ENCODE measurements at places on chromosomes 6 and 20.
A peak's percentile ranks its signal among the peaks of the same experiment; 100 is the strongest.

DNA sequence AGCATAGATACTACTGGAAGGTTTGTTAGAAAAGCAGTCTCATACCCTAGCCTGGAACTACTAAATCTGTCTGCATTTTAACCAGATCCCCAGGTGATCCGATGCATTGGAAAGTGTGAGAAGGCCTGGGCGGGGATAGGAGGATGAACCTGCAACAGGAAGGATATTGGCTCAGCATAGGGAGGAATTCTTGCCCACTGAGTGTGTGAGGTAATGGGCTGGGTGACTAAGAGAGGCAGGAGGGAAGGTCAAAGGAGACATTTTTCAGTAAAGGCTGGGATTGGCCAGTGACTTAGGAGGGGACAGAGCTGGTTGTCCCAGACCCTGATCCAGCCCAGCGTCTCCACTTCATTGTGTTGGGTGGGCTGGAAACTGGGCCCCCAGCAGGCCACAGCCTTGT, 191.0 kb upstream of the LRFN2 start:
- peak; percentile 41 for DNase-seq

GRCh38 chr20:725491-725890, 42.8 kb downstream of the SLC52A3 start:
- no peak for DNase-seq

DNA sequence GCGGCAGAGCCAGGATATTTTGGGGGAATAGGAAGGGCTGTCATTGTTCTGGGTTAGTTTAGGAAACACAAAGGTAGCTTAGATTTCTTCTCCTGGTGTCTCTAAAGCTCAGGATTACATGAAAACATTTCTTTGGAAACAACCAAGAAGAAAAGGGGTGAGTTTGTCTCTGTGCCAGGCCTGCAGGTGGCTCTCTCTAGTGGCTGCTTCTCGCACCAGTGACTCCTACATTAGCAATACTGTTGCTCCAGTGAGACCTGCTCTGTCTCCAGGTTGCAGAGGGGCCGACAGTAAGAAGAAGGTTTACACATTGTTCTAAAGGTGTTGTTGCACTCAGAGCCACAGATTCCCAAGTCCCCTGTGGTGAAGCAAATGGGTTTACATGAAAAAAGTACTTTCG, 104.6 kb upstream of the GLP1R start:
- no peak for DNase-seq

- DNase-seq, result peak; percentile 5
Measured at GRCh38 chr6:153312634-153313033, 181.6 kb upstream of the RGS17 start.

GRCh38 chr20:41405436-41405835, 38.8 kb upstream of the EMILIN3 start:
- DNase-seq, result no peak

DNA sequence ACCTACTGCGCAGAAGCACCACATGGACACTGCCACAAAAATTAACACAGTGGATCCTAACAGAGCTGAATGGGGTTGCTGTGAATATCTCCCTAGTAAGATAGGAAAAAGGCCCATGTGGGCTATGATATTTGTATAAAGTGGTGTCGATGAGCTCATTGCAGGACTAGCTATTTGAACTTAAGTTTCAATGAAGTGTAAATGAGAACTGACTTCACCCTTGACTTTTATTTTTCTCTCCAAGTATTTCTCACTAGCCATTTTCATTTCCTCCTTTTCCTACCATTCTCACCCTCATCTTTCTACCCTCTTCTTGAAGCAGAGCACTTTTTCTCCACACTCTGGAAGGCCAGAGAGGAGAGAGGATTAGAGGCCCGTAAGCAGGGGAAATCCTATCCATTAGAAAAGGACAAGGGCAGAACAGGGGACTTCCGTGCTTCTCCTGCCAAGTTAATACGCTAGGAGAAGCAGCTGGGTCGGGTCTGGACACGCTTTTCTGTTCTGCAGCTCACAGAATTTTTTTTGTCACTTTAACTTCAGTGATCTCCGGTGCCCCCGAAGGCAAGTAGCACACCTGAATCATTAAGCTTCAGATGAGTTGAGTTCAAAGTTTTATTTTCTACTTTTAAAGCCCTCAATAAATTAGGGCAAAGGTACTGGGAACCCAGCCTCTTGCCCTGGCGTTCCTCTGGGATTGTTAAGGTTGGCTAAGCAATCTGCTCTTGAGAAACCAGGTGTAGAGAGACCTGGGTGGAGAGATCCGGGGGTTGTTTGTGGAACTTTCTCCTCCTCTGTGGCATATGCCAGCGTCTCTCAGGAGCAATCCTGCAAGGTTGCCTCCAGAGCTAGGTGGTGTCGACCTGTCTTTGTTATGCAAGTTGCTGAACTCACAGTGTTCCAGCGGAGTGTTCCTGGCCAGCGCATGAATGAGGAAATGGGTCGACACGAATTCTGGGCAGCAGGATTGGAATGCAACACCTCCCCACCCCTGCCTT, 56.2 kb upstream of the ARID1B start:
- no peak for DNase-seq

- DNase-seq, result peak; percentile 9
Measured at GRCh38 chr6:155765275-155766194, 309.9 kb upstream of the NOX3 start.

GRCh38 chr20:25571817-25572216, 13.5 kb downstream of the NINL start:
- no peak for DNase-seq

DNA sequence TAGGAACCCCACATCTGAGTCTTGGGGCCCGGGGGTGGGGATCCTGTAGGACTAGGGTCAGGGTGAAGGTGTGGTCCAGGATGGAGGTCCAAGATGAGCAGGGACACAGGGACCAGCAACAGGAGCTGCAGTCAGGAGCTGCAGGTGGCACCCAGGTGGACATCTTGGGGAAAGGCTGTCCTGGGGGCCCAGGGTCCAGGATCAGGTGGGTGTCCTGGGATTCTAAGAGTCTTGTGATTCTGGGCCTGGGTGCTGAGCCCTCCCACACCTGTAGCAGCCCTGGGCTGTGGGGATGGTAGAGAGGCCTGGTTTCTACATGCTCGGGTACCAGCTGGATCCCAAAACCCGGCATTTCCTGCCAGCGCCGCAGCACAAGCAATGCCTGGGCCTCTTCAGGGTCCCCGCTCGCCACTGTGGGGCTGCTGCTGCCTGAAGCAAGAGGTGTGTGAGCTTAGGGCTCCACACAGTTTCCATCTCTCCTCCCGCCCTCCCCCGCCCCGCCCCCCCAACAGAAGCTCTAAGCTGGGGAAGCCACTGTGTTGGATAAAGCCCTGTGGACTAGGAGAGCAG, 20.7 kb downstream of the ERGIC3 start:
- no peak for DNase-seq

DNA sequence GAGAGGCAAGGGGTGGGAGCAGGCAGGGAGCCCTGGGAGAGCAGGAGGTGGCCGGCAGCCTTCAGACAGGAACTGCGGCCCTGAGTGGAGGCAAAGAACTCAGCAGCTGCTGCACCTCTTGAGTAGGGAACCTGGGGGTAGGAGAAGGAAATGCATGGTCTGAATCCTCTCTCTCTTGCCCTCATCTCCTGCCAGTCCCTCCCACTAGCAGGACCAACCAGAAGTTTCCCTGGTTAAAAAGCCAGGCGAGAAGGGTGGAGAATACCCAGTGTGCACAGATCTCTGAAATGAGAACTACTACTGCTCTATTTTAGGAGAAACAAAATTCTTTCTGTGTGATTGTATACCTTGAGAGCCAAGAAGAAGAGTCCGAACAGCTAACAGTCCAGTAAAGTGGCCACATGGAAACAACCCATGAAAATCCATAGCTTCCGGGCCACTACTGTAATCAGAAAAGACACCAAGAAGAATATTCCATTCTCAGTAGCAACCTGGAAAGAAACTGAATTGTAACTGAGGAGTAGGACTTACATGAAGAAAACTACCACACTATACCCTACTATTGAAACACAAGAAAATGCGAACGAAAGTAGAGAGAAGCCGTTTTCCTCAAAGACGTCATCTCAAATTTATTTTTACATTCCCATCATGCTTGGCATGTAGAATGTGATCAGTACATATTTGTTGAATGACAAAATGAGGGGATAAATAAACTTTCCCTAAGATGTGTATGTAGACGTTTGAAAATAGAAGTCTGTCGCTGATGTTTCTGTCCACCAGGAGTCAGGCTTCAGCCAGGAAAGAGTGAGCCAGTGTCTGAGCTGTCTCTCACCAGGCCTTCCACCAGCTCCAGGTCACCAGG, 25.6 kb downstream of the WRNIP1 start:
- DNase-seq, result peak; percentile 87

- no peak for DNase-seq
Measured at GRCh38 chr6:54118117-54118516, 6.9 kb downstream of the MLIP start.
